ENCODE measurements at places on chromosomes 2 and 18.

- no peaks in the 10 kb centered on the region for H3K27me3 ChIP-seq
- no peak overlapping the region for H3K4me3 ChIP-seq
- peaks cover 21% of the 10 kb centered on the region for H3K36me3 ChIP-seq
- H3K4me1 ChIP-seq = peaks cover 3% of the 10 kb centered on the region
- DNase-seq = peak; percentile 32
Measured at GRCh38 chr2:11784747-11785610, 38.5 kb downstream of the LPIN1 start.

GRCh38 chr2:2286592-2286991 lies 44.5 kb downstream of the MYT1L start:
- no peaks in the 10 kb centered on the region for H3K4me1 ChIP-seq
- no peak overlapping the region for H3K27ac ChIP-seq
- H3K4me3 ChIP-seq = no peak overlapping the region
- no peak for DNase-seq
- H3K36me3 ChIP-seq = no peaks in the 10 kb centered on the region
- peaks cover 11% of the 10 kb centered on the region for H3K27me3 ChIP-seq

DNA sequence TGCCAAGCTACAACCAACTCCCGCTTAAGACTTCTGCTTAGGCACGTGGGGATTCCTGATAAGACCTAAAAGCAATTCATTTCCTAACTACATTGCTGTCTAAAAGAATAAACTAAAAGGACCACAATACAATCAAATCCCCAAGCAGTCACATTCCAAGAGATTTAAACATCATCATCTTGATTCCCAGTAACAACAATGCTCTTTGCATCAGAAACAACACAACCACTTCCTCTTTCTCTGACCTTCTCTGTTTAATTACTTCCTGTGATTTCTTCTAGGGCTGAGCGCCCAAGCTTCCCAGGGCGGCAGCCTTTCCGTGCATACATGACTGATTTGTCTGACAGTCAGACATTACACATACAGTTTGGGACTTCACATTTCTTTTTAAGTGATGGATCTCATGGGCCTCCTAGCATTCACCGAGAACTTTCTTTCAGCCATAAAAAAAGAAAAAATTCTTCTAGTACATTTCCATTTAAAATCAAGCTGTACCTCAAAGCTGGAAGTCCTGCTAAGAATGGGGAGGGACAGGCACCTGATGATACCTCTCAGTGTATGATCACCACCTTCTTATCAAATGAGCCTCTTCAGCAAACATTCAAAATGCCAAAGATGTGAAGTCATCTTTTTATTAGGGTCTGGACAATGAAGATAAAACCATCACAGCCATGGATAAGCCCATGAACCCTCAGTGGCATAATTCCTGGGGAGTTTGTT lies 11.5 kb downstream of the SPRED2 start:
- peaks cover 12% of the 10 kb centered on the region for H3K36me3 ChIP-seq
- peak overlapping the region; percentile 68 for H3K4me3 ChIP-seq
- H3K4me1 ChIP-seq = peaks cover 20% of the 10 kb centered on the region
- H3K27ac ChIP-seq = peak overlapping the region; percentile 78

GRCh38 chr2:186518291-186518690 lies 32.2 kb downstream of the ZC3H15 start:
- H3K4me1 ChIP-seq = no peaks in the 10 kb centered on the region
- no peak overlapping the region for H3K27ac ChIP-seq
- H3K27me3 ChIP-seq = no peaks in the 10 kb centered on the region
- H3K36me3 ChIP-seq = peaks cover 9% of the 10 kb centered on the region

DNA sequence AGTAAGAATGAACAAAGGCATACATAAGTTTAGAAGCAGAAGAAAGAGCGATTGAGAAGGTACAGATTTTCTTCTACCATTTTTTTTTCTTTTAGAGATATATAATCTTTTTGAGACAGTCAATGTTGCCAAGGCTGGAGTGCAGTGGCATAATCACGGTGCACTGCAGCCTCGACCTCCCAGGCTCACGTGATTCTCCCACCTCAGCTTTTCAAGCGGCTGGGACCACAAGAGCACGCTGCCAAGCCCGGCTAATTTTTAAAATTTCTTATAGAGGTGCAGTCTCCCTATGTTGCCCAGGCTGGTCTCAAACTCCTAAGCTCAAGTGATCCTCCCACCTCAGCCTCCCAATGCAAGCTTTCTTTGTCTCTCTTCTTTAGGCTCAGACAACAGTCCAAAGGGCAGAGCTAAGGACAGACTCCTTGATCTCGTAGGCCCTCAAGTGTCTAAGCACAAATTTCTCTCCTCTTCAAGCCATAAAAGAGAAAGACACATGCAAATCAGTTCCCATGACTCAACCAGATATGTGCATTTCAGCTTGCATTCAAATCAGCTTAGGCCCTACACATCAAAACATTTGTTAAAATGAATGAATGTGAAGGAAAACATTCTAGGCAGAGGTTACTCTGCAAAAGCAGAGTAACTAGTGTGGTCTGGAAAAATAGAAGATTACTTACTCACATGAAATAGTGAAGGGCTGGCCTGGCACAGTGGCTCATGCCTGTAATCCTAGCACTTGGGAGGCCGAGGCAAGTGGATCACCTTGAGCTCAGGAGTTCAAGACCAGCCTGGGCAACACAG lies 18.0 kb downstream of the ITSN2 start:
- peak overlapping the region; percentile 80 for H3K4me3 ChIP-seq
- peaks cover 71% of the 10 kb centered on the region for H3K4me1 ChIP-seq
- no peaks in the 10 kb centered on the region for H3K36me3 ChIP-seq
- DNase-seq = no peak
- H3K27me3 ChIP-seq = no peaks in the 10 kb centered on the region

- peaks cover 20% of the 10 kb centered on the region for H3K4me1 ChIP-seq
- H3K36me3 ChIP-seq = no peaks in the 10 kb centered on the region
- H3K4me3 ChIP-seq = no peak overlapping the region
- DNase-seq = no peak
- no peak overlapping the region for H3K27ac ChIP-seq
- peaks cover 22% of the 10 kb centered on the region for H3K27me3 ChIP-seq
Measured at GRCh38 chr2:232537079-232537478, 2.4 kb upstream of the CHRNG start.

- DNase-seq = no peak
- H3K27me3 ChIP-seq = peaks cover 15% of the 10 kb centered on the region
- no peak overlapping the region for H3K4me3 ChIP-seq
- no peaks in the 10 kb centered on the region for H3K4me1 ChIP-seq
Measured at GRCh38 chr2:240298117-240298790, 137.2 kb upstream of the GPC1 start.

- DNase-seq = no peak
- no peak overlapping the region for H3K27ac ChIP-seq
- H3K36me3 ChIP-seq = no peaks in the 10 kb centered on the region
- no peaks in the 10 kb centered on the region for H3K27me3 ChIP-seq
- no peak overlapping the region for H3K4me3 ChIP-seq
Measured at GRCh38 chr2:68428746-68429145, 38.3 kb downstream of the FBXO48 start.

DNA sequence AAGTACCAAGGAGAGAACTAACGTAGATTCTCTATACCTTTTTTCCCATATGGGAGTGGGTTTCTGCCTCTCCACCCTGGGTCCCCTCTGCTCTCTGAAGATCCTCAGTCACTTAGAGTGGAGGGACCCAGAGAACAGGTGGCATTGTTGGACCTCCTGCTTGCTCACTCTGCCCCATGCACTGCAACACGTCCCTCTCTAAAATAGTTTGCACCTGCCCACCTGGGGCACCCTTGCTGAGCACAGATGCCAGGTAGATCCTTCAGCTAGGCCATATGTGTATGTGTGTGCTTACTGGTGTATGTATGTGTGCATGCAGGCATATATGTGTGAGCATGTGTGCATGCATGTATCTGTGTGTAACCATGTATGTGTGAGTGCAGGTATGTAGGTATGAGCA lies 2.2 kb downstream of the IL36RN start:
- no peak for DNase-seq
- no peak overlapping the region for H3K4me3 ChIP-seq
- no peak overlapping the region for H3K27ac ChIP-seq

DNA sequence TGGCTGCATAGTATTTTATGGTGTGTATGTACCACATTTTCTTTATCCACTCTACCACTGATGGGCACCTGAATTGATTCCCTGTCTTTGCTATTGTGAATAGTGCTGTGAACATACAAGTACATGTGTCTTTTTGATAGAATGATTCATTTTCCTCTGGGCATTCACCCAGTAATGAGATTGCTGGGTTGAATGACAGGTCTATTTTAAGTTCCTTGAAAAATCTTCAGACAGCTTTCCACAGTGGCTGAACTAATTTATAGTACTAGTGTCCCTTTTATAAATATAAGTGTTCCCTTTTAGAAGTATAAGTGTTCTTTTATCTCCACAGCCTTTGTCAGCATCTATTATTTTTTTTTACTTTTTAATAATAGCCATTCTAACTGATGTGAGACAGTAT lies 303.9 kb upstream of the EPHA4 start:
- no peaks in the 10 kb centered on the region for H3K36me3 ChIP-seq
- no peak for DNase-seq
- no peak overlapping the region for H3K27ac ChIP-seq
- H3K4me3 ChIP-seq = no peak overlapping the region
- no peaks in the 10 kb centered on the region for H3K4me1 ChIP-seq

Measured in naive B cell (primary cell).